ENCODE measurements at places on chromosomes 7 and 10. TPM values are rescaled to one million over a fixed set of nuclear protein-coding genes. Genes with fewer than 3 reads are reported as not detected.

The TM9SF3 gene
- total RNA-seq = 73.5 TPM

The TEX47 gene
- not detected for total RNA-seq

The SORCS3 gene
- 0.17 TPM for total RNA-seq

The CALU gene
- total RNA-seq = 32.1 TPM

The AKR1C8 gene
- 0.27 TPM for total RNA-seq

The ZNF727 gene
- total RNA-seq = 0.46 TPM

The NOS3 gene
- total RNA-seq = 22.3 TPM

The DTX2 gene
- total RNA-seq = 35.8 TPM

The AKR1C1 gene
- total RNA-seq = 1.1 TPM

The CYP3A4 gene
- total RNA-seq = not detected

The AGMO gene
- not detected for total RNA-seq

The DENND2A gene
- total RNA-seq = not detected

The KLLN gene
- 1.1 TPM for total RNA-seq

The LRRD1 gene
- total RNA-seq = not detected

GRCh38 chr7:101100858-101101847 lies 15.9 kb downstream of the TRIM56 start:
- DNase-seq = no peak

- no peak for DNase-seq
Observed at GRCh38 chr7:26910221-26910620, 45.8 kb upstream of the SKAP2 start.

- DNase-seq = no peak
Observed at GRCh38 chr7:13984831-13985685, 4.4 kb downstream of the ETV1 start.

- DNase-seq = no peak
Observed at GRCh38 chr7:41187322-41187721, 515.6 kb downstream of the INHBA start.

- no peak for DNase-seq
Observed at GRCh38 chr10:52187521-52188258, 126.4 kb upstream of the DKK1 start.

DNA sequence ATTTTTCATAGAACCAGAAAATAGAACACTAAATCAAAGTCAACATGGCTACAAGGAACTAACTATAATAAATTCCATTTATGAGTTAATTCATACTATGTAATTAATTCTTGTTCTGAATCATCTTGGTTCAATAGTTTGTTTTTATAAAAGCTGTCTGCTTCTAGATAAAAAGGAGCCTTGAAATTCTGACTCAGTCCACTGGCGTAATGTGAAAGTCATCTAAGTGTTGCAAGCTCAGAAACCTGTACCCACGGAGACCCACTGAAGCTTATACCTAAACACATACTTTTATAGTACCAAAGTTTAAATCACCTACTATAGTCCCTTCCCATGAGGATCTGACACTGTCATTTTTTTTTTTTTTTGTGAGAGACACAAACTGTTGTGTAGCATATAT lies 489.4 kb downstream of the SEMA3D start:
- no peak for DNase-seq

- DNase-seq = no peak
Observed at GRCh38 chr10:71605263-71605962, 114.2 kb downstream of the C10orf105 start.

GRCh38 chr7:147079921-147080420 lies 963.4 kb downstream of the CNTNAP2 start:
- no peak for DNase-seq

- DNase-seq = no peak
Observed at GRCh38 chr10:95441547-95441923, 119.6 kb downstream of the SORBS1 start.

GRCh38 chr7:27826357-27826756 lies 86.4 kb downstream of the TAX1BP1 start:
- no peak for DNase-seq

GRCh38 chr7:131108212-131108940 lies 219.3 kb upstream of the MKLN1 start:
- DNase-seq = peak; percentile 66

DNA sequence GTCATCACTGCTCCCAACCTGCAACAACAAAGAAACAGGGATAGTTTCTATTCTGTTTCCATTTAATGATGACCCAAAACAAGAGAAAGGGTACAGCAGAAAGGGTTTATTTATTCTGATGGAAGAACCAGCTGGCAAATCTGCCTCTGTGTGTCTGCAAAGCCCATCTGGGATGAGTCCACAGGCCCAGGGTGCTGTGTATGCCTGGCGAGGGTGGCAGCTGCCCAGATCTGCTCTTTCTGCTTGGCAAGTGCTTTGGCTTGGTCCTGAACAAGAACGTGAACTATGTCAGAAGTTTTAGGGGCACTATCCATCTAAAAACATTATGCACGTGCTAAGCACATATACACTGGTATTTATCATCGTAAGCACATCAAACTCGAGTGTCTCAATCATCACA lies 333.8 kb downstream of the CXCL12 start:
- DNase-seq = no peak

- DNase-seq = no peak
Observed at GRCh38 chr7:2259480-2259879, 17.5 kb downstream of the NUDT1 start.

- no peak for DNase-seq
Observed at GRCh38 chr10:100364735-100365391, 17.8 kb downstream of the SCD start.

GRCh38 chr7:123792547-123792946 lies 43.7 kb upstream of the WASL start:
- no peak for DNase-seq

DNA sequence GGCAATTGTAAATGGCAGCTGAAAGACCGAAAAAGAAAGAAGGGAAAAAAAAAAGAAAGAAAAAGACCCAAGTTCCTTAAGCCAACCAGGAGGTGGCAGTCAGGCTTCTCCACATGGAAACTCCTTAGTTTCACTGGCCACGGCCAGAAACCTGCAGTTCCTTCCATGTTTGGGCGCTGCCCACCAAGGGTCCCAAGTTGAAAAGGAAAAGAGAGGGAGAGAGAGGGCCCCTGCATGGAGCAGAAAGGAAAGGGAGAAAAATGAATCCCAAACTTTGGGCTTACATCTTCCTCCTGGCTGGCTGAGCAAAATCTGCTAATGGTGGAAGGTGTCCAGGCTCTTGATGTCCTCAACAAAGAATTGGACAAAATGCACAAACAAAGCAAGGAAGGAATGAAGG lies 31.8 kb upstream of the ABCA13 start:
- DNase-seq = no peak

DNA sequence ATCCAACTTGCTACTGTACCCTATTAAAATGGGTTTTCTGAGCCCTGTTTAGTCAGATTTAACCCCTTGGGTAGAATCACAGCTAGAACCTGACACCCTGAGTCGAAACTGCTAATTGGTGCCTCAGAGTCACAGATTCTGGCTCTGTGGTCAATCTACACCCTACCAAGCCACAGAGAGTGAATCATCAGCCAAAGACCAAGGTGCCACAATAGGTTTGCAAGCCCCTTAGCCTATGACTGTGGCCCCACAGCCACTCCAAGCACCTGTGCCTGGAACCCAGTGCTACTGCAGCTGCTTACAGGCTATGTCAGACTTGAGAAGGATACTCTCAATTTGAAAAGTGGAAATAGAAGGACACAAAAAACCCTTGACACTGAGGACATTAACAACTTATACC lies 202.8 kb upstream of the KCND2 start:
- DNase-seq = no peak

- DNase-seq = no peak
Observed at GRCh38 chr7:73740771-73741170, 2.2 kb upstream of the ABHD11 start.

- no peak for DNase-seq
Observed at GRCh38 chr7:21782996-21783395, 162.7 kb downstream of the CDCA7L start.

GRCh38 chr7:132116369-132116768 lies 459.9 kb downstream of the PLXNA4 start:
- no peak for DNase-seq

DNA sequence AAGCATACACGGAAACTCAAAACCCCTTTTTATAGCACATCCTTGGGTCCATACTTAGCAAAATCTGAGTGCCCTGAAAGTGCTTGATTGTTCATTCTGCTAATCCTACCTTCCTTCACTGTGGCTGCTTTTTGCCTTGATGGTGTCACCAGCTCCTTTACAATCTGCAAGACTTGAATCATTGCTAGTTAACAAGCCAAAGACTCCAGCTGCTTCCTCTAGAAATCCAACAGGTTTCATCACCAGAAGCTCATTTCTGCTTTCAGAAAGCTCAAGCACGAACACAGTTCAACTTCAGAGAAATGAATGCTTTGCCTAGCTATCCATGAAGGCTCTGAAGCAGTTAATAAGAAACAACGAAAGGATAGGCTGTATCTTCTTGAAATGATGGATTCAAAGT lies 38.0 kb downstream of the USP6NL start:
- no peak for DNase-seq

- DNase-seq = no peak
Observed at GRCh38 chr10:133397938-133398337, 4.0 kb downstream of the MTG1 start.

DNA sequence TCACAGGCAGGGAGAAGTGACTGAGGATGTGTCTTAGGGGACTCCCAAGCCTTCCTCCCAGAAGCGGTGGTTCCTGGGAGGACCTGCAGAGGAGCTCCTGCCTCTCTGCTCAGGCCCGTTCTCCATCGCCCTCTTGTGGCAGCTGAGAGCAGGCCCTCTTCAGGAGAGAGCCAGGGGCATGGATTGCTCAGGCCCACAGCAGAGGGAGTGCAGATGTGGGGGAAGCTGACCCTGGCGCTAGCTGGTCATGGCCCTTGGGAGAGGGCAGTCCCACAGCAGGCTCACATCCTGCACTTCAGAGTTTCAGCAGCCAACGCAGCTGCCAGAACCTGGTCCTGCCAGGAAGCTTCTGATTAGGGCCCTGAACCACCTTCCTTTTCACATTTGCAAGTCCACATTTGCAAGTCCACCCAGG lies 94.8 kb upstream of the TARP start:
- peak; percentile 84 for DNase-seq

DNA sequence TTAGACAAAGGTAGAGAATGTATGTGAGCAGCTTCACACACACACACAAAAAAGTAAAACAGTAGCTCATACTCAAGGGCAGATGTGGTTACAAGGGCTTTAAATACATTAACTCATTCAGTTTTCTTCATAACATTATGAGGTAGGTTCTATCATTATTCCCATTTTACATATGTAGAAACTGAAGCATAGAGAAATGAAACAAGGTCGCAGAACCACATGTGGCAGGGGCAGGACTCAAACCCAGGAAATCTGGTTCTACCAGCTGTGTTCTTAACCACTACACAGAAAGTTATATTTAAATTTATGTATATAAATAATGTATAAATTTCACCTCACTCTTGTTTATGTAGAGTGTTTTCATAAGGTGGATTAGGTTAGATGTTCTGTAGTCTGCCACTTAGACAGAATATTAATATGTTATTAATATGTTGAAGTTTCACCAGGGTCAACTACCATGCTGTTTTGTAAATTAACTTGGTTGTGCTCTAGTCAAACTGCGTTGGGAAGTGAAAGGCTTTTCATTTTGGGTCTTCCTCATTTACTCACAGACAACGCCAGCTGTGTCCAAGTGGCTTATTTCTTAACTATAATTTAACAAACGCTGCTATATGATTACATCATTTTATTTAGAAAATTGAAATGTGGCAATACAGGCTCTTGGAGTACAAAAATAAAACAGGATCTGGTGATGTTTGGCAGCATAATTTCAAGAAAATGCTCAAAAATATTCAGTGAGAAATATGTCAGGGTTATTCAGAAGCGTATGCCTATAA lies 138.4 kb downstream of the MDFIC start:
- no peak for DNase-seq

- no peak for DNase-seq
Observed at GRCh38 chr7:66379542-66380160, 174.5 kb downstream of the TPST1 start.

DNA sequence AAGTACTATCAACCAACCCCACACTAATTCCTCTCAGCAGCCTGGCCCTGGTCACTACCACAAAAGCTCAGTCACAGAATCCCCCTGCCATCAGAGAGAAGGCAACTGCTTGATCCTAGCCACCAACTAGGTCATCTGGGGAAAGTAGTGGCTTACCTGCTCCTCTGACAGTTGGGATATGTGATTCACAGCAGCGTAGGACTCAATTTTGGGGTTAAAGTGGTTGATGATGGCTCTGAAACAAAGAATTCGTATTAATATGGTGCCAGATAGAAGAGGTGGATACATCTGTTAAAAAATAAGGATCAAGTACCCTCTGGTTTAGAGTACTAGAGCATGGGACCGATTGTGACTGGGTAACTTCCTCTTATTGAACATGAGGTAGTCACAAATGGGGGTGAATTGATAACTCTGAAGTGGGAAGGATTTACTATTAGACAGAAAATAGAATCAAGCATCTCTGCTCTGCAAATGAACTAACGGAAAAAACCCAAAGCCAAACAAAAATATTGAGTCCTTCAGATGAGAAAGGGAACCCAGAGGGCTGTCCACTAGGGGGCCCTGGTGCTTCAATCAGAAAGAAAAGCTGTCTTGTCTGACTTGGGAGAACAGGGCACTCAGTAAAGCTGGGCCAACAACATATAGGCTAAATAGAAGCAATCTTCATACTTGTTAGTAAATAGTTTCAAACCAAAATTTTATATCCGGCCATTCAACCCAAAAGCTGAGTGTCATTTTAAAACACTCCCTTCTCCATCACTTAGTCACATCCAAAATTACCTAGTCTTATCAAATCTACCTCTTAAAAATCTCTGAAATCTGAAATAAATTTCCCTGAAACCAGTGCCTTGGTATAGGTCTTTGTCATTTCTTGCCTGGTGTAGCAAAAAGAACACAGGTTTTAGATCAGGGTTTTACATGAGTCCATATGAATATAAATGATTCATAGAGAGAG lies 45.9 kb upstream of the KCNIP2 start:
- DNase-seq = peak; percentile 82

GRCh38 chr10:78433766-78434535 lies 400.3 kb downstream of the RPS24 start:
- no peak for DNase-seq

GRCh38 chr10:32650246-32650655 lies 204.3 kb downstream of the CCDC7 start:
- peak; percentile 21 for DNase-seq

GRCh38 chr10:119341459-119342301 lies 134.3 kb downstream of the GRK5 start:
- peak; percentile 29 for DNase-seq

DNA sequence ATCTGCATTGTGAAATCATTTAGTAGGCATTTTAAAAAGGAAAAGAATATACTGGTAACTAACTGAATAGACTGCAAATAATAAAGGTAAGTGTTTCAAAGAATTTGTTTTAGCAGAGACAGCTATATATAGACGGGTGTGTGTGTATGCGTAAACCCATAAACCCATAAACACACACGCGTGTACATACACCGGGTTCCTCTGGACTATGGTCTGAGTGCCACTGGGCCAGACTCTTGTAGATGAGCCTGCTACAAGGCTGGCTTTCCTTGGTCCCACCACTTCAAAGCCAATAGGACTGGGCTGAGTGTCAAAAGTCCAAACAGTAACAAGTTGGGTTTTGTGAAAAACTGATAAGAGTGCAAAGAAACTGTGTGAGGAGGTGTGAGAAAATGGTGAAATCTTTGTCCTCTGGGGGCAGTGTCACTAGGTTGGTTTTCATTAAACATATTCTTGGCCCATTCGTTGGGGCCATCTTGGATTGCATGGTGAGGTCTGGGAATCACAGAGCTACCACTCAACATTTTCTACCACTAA lies 39.8 kb downstream of the GNA12 start:
- no peak for DNase-seq

Data from activated CD4-positive, alpha-beta T cell treated with anti-CD3 and anti-CD28 coated beads, Interleukin-2, amount 10 ng/mL, durations not matched to agents 7 days and 5 days (primary cell).